ENCODE measurements at places on chromosomes 1 and 21.

DNA sequence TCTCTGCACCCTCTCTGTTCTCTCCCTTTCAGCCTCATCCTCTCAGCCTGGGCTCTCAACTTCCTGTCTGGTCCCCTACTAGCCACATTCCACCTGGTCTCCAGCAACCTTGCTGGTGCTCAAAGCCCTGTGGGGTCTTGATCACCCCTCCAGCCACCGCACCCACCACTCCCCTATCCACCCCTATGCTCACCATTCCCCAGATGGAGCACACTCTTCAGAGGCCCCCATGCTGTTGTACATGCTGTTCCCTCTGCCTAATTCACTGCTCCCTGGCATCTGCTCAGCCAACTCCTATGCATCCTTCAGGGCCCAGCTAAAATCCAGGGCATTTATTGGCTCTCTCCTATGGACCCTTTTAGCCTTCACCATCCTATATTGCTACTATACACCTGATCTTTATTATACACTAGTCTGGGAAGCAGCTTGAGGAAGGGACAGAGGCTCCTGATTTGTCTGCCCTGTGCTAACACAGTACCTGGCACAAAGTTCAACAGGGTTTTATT is 81.0 kb downstream of the GLIS1 start:
- no peak for DNase-seq

- no peak for DNase-seq
These were observed 14.9 kb upstream of the IER5 start for GRCh38 chr1:181073638-181074037.

DNA sequence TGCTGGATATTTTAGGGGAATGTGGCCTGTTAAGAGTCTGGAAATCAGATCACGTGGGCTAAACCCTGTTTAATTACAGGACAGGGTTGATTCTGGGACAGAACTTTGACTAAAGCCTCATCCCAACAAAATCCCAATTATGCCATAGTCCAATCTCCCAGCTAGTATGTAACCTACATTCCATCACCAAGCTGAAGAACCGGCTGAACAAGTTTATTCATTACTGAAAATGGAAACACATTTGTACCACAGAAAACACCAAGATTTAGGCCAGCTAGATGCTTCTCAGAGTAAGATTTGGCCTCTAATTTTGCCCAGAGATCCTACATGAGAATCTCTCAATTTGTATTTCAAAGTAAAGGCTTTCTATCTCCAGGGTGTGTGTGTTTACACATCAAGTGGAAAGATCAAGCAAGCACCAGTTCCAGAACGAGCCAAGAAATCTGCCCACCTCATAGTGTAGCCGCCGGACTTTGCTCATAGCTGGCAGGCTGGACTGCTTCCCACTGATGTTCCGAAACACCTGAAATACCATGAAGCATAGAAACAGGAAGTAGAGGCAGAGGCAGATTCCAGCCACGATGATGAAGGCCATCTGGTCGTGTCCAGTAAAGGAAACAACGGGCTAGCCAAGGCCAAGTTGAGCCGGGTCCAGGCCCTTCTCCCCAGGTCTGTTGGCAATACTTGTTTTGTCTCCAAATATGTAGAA is 86.8 kb downstream of the WLS start:
- no peak for DNase-seq

DNA sequence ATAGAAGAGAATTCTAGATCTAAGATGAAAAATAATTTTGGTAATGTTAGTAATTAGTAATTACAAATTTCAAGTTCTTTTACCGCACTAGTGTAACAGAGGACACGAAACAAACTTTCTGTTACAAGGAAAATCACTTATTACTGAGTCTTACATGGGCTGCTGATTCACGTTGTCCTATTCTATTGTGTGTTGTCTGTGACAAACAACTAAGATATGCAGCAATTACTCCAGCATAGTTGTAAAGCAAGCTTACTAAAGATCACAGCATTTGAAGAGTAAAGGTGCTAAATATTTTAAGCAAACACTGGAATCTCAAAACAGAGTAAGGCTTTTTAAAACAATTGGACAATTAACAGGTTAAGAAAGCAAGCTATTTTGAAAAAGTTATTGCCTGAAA is 502.3 kb downstream of the KCNT2 start:
- no peak for DNase-seq

DNA sequence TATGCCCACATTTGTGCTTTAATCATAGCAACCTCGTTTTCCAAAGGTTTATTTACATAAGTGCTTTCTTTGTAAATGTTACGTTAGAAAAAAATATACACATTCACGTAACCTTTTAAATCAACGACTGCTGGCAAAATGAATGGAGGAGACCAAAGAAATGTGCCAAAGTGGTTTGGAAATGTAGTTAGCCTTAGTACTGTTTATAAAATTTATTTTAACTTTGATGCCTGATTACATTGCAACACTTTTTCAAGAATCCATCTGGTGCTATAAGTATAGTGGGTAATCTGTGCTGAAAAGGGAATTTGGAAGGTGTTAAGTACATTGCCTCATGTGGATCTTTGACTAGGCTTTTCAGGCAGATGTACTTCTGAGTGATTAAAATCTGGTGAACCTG is 108.9 kb downstream of the IFI44 start:
- DNase-seq, result no peak

- no peak for DNase-seq
These were observed 17.7 kb upstream of the CLSTN1 start for GRCh38 chr1:9841460-9841859.

DNA sequence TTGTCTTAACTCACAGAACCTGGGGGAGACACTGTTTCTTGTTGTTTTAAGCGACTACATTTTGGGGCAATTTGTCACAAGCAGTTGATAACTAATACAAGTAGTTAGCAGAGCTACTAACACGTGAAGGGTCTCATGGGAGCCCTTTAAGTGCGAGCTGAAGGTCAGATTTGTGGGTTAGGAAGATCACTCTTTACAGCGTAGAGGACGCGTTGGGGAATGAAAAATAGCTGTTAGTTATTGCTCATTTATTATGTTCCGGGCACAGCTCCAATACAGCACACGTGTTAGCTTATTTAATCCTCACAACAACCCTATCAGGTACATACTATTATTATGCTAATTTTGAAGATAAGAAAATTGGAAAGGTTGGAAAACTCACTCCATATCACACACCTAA is 95.9 kb downstream of the ACTL8 start:
- DNase-seq, result no peak

- DNase-seq, result no peak
These were observed 44.8 kb upstream of the ARHGAP29 start for GRCh38 chr1:94282143-94282711.

GRCh38 chr1:7221826-7222694 is 436.8 kb downstream of the CAMTA1 start:
- no peak for DNase-seq

DNA sequence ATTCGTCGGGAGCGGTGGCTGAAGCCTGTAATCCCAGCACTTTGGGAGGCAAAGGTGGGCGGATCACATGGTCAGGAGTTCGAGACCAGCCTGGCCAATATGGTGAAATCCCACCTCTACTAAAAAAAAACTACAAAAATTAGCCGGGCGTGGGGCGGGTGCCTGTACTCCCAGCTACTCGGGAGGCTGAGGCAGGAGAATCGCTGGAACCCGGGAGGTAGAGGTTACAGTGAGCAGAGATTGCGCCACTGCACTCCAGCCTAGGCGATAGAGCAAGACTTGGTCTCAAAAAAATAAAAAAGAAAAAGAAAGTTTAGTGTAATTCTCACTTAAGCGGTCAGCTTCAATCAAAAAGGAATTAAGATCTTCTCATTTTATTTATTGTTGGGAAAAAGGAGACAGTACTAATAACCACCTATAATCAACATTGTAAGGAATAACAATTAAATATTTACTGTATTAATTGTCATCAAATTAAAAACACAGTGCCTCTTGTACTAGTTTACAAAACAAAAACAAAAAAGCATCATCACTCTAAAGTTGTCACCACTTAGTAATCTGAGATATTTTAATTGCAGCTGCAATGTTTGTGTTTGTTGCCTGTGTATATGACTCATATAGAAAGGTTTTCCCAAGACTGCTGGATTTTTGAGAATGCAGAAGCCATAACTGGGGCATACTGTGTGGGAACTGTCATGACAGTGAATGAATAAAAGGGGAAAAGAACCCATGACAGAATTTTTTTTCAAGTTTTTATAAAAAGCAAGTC is 3.7 kb downstream of the FBXO42 start:
- DNase-seq, result no peak

GRCh38 chr1:176033881-176034280 is 173.2 kb downstream of the COP1 start:
- no peak for DNase-seq

DNA sequence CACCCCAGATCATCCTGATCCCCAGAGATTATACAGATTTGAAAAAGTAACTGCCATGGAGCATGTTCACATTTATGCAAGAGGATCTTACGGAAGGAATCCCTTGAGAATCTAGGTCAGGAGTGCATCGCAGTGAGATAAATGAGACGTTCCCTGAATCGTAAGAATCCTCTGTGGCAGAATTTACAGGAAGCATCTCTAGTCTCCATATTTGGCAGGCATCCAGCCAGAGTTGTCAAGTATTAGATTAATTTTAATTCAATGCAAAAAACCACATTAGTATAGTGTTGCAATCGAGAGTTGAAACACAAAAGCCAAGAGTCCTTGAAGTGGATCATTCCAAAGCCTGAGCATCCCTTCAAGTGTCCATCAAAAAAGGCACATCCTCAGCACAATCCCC is 100.8 kb downstream of the RRAGC start:
- DNase-seq, result no peak

- DNase-seq, result no peak
These were observed 128.2 kb downstream of the RYR2 start for GRCh38 chr1:237170149-237170548.

DNA sequence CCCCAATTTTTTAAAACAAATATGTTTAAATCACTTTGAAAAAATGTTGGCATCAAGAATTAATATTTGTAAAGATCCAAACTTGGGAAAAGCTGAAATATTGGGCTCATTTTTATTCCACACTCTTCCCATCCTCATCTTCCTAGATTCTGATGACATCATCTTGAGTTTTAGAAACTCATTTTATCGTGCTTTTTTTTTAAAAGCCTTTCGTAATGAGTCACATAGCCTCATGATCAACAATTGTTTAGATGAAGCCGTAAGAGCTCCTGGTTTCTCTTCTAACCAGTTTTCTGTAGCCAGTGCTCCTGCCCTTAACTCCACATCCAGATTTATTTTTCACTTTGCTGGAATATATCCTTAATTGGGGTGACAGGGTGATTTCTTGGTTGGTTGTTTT is 78.6 kb downstream of the POFUT2 start:
- DNase-seq, result no peak

DNA sequence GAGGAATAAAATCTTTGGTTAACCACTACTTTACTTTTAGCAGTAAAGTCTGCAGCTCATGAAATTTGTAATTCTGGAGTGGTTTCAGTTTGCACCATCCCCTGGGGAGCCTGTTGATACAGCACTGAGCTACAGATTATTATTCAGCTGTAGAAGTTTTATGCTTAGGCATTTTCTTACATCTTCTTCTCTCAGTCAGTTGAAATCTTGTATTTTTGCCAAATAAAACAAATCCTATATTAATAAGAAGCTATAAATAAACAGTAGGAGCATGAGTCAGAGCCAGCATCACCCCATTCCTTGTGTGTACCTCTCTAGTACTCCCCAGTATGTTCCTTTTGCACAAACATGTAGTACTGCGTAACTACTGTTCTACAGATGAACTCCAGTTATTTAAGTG is 118.9 kb downstream of the ATF6 start:
- no peak for DNase-seq

DNA sequence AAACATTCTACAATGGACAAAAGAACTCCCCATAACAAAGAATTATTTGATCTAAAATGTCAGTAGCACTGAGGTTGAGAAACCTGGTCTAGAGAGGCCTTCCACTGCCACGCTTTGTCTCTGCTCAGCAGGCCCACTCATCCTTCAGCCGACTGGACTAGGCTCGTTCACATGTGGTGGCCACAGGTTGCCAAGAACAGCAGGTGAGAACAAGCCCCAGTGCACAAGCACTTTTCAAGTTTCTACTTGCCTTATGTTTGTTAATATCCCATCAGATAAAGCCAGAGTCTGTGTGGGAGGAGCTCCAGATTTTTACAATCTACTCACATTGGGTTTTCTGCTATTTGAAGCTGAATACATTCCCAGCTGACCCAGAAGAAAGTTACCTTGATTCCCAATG is 9.1 kb upstream of the EFHD2 start:
- no peak for DNase-seq

GRCh38 chr1:108913105-108913948 is 36.5 kb downstream of the GPSM2 start:
- DNase-seq, result no peak

DNA sequence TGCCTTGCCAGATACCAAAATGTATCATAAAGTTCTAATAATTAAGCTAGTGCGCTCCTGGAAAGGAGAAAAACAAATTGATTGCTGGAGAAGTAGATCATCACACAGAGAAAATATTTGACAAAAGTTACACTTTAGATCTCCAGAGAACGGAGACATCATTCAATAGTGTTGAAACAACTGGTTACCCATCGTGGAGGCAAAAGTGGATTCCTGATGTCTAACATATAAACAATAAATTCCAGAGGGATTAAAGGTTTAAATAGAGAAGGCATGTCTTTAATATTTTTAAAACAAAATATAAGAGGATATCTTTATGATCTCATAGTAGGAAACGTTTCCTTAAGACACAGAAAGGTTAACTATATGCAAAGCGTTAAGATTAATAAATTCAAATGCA is 41.0 kb downstream of the NRIP1 start:
- no peak for DNase-seq

DNA sequence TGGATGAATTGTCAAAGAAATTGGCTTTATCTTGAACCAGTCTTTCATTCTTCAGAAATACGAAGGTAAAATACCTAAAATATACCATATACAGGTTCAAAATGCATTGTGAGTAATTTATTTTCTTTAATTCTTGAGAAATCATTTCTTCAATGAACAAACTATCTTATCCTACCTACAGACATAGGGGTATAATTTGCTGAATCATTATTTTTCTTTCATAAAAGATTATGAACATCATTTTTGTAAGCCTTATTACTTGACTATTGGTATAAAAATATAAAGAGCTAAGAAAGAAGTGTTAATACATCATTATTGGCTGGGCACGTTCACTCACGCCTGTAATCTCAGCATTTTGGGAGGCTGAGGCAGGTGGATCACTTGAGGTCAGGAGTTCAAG is 167.7 kb downstream of the DNAH14 start:
- DNase-seq, result no peak

DNA sequence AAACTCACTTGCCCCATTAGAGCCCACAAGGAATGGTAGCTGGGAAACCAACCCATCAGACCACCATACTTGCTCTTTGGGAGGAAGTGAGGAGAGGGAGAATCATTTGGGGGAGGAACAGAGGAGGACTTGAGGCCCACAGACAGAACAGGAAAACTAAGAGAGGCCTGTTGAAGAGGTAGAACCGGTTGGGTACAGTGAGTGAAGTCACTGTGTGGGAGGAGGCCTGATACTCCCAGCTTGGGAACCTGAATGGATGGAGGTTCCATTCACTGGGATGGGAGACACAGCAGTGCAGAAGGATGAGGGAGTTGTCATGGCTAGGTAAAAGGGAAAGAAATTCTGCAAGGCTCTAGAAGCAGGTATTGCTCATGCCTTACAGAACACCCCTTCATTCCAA is 63.4 kb upstream of the PSEN2 start:
- no peak for DNase-seq
